ENCODE measurements at places on chromosomes 4 and X. TPM values are rescaled to one million over a fixed set of nuclear protein-coding genes. Genes with fewer than 3 reads are reported as not detected.

- no peak for DNase-seq
Measured at GRCh38 chr4:157564771-157565170, 344.2 kb downstream of the GRIA2 start.

The BRS3 gene
- total RNA-seq = not detected

DNA sequence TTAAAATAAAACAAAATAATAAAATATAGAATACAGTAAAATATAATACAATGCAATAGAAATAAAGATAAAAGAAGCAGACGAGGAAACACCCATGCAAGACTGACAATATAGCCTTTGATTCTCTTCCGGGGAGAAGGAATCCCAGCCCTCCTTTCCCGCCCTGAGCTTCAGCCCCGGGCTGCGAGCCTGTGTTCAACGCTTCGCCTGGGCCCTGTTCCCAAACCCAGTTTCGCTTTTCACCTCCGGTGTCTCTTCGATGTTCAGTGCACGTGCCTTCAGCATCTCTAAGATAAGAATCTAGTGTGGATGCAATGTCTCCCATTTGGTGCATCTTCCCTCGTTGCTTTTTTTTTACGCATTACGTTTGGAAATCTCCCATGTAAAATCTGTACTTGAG is 38.4 kb upstream of the ARSD start:
- no peak for DNase-seq

DNA sequence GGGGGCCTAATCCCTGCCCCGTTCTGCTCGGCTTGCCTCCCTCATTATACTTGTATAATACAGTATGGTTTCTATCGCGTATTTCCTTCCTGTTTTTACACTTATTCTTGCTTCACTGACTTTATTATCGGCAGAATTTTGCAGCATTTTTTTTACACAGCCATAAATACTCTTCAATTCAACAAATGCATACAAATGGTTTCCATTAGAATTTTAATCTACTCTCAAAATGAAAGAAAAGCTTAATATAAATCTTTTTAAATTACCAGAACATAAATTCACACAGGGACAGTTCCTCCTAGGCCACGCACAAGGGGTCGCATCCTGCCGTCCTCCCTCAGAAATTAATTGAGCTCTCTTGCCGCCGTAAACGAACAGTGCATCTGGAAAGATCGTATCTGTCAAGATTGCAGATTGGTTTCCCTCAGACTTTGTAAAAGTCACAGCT is 42.9 kb downstream of the DCTD start:
- DNase-seq = peak; percentile 0

The LPAR4 gene
- total RNA-seq = 0.26 TPM

The FAM114A1 gene
- total RNA-seq = 81.3 TPM

The EGFL6 gene
- 15.7 TPM for total RNA-seq

- DNase-seq = peak; percentile 85
Measured at GRCh38 chr4:8702516-8703400, 110.2 kb downstream of the CPZ start.

- DNase-seq = no peak
Measured at GRCh38 chr4:26120098-26120825, 200.6 kb upstream of the RBPJ start.

All from mesenteric fat pad (tissue), 1 donor.